ENCODE measurements at places on chromosomes 7 and 10.

GRCh38 chr10:46545861-46546590 is 10.4 kb downstream of the GPRIN2 start:
- no peak for DNase-seq

GRCh38 chr10:29140991-29141390 is 147.9 kb upstream of the LYZL1 start:
- no peak for DNase-seq

- no peak for DNase-seq
Measured at GRCh38 chr10:780536-781524, 91.4 kb upstream of the DIP2C start.

DNA sequence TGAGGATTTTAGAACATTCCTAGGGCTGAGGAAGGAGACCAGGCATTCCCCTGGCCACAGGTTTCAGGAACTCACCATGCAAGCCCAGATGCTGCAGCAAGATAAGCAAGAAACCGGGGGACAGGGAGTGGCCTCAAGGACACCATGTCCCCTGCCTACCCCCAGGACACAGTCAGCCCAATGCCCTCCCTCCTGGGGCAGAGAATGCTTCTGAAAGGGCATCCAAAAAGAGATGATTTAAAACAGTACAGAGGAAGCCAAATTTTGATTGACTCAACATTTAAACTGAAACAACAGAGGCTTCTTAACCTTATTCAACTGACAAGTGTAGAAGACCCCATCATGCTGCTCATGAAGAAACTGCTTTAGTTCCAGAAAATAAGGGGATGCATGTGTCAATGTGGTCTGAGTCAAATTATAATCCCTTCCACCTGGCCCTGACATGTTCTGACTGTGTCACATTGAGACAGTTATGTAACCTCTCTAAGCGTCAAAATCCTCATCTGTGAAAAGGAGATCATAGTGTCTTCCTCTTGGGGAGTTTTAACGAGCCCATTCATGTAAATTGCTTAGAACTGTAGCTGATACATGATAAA is 60.0 kb downstream of the ICA1 start:
- no peak for DNase-seq

- DNase-seq, result no peak
Measured at GRCh38 chr7:51126324-51126723, 190.3 kb downstream of the COBL start.

GRCh38 chr10:30270247-30270646 is 78.8 kb downstream of the MTPAP start:
- DNase-seq, result no peak

GRCh38 chr7:55420530-55420929 is 55.4 kb downstream of the LANCL2 start:
- no peak for DNase-seq

GRCh38 chr7:130719541-130719940 is 14.5 kb downstream of the KLF14 start:
- no peak for DNase-seq

GRCh38 chr7:66974986-66975590 is 20.3 kb downstream of the SBDS start:
- no peak for DNase-seq

DNA sequence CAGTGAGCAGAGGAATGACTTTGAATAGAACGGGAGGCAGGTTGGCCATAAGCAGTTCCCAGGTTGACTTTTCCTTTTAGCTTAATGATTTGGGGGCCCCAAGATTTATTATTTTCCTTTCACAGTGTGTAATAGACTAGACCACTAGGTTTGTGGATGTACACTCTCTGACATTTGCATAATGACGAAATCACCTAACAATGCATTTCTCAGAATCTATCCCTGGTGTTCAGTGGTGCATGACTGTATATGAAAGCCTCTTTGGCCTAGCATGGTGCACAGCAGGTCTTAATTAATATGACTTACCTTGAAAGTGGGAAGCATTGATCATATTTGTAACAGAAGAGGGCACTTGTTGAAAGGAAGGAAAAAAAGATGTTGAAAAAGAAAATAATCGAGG is 761.9 kb downstream of the TYW1 start:
- DNase-seq, result no peak

GRCh38 chr7:48087349-48087748 is 1.7 kb upstream of the UPP1 start:
- DNase-seq, result no peak

DNA sequence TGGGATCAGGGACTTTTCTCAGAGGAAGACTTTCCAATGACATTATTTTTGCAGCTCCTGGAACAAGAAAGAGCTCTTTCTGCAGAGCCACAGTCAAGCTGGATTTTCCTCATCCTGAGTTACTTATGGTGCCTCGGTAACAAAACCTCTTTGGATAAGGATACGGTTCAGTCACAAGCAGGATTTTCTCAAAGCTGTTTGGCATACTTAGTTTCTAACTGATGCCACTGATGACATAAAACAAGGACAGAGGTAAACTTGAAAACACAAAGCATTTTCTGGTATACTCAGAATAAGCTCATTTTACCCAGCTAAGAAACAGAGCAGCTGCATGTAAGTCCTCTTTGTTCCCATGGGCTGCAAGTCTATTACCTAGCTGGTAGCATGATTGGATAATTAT is 340.9 kb upstream of the MEOX2 start:
- no peak for DNase-seq

DNA sequence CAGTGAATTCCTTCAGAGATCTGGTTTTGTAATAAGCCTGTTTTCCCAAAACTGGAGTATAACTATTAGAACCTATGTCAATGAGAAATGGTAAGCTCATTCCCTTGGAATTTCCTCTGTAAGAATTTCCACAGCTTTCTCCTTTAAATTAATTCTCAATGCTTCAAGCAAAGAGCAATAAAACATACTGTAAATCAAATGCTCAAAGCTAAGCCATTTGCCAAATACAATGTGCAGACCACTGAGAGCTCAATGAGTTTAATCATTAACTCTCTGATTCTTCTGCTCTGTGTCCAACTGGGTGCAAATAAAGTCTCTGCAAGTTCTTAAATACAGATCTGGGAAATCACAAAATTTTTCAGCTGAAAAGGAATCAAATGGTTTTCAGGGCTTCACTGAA is 227.6 kb upstream of the IMMP2L start:
- no peak for DNase-seq

DNA sequence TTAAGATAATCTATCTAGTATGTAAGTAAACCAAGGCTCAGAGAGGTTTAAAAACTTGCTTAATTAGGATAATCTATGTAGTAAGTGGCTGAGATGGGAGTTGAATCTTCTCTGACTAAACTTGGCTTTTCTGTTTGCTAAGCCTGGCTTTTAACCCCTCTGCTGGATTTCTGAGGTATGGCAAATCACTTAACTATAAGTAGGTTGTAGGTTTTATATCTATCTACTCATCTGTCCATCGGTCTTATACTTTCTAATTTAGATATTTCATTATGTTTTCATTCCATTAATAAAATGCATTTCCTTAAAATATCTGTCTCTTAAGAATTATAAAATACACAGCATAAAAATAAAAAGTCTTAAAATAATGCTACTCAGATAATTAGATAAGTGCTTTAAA is 59.4 kb downstream of the ST7 start:
- DNase-seq, result no peak

- DNase-seq, result peak; percentile 20
Measured at GRCh38 chr7:135980665-135981180, 3.6 kb upstream of the MTPN start.

- DNase-seq, result no peak
Measured at GRCh38 chr7:93008833-93009232, 108.9 kb downstream of the SAMD9 start.

DNA sequence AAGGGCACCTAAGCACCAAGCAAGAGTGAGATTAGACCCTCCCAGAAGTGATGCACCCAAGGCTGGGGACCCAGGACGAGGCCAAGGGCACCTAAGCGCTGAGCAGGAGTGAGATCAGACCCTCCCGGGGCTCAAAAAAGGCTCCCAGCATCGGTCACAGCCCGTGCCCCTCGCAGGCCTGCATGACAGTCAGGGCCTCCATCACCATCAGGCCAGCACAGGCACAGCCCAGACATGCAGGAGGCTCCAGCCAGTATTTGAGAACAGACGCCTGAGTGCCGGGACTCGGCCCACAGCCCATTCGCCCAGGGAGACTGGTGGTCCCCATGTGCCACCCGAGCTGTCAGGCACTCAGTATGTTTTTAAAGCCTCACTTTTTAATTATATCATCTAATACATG is 595.9 kb downstream of the PTPRN2 start:
- no peak for DNase-seq

DNA sequence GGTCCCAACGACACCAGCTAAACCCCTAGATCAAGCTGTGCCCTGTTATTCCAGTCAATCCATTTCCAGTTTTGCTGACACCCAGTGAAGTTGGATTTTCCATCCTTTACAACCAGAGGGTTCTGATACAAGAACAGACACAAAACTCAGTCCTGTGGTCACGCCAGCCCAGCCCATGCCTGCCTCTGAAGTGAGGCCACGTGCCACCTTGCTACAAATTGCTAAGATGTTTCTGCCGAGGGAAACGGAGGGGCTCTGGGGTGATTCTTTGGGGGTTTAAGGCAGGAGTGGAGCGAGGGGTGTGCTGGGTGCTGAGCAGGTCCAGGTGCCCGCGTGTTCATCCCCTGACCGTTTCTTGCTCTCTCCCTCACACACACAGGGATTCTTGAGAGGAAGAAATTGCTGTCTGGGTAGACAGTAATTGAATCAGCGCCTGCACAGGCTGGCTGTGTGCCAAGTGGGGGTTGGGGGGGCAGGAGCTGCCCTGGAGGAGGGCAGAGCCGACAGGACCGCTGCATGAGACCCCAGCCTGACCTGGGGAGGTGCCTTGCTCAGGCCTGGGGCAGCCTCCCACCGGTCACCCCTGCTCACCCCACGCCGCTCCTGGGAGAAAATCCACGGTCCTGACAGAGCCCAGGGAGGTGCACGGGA is 38.1 kb downstream of the ADAP1 start:
- no peak for DNase-seq

GRCh38 chr10:111151595-111152307 is 74.9 kb downstream of the ADRA2A start:
- no peak for DNase-seq

DNA sequence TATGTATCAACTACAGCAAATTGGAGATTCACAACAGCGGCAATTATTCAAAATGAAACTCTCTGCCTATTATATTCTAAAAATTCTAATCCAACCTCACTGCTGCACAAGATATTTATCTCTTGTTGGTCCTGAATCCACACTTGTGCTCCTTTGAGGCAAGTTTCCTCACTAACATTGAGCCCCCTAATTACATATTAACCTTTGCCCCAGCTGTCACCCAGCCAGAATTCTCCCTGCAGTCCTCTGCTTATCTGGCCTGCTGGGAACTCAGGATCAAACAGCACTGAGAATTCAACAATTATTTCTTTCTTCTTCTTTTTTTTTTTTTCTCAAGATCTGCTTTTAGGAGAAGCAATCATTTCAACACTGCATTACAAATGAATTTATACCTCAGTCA is 21.5 kb upstream of the PLAC9 start:
- no peak for DNase-seq

GRCh38 chr7:39406467-39406866 is 159.7 kb upstream of the YAE1 start:
- no peak for DNase-seq

DNA sequence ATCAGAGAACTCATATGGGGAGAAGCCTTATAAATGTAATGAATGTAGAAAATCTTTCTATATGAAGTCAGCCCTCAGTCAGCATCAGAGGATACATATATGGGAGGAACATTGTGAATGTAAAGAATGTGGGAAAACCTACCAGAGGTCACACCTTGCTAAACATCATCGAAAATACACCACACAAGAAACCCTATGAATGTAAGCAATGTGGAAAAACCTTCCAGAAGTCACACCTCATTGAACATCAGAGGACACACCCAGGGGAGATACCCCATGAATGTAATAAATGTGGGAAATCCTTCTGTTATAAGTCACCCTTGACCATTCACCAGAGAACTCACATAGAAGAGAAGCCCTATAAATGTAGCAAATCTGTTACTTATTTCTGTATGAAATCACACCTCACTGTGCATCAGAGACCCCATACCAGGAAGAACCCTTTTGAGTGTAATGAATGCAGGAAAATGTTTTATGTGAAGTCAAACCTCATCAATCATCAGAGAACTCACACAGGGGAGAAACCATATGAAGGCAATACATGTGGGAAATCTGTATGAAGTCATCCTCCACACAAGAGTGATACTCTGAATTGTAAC is 30.8 kb downstream of the ZNF12 start:
- no peak for DNase-seq

- no peak for DNase-seq
Measured at GRCh38 chr7:46357290-46357689, 436.2 kb upstream of the IGFBP3 start.

DNA sequence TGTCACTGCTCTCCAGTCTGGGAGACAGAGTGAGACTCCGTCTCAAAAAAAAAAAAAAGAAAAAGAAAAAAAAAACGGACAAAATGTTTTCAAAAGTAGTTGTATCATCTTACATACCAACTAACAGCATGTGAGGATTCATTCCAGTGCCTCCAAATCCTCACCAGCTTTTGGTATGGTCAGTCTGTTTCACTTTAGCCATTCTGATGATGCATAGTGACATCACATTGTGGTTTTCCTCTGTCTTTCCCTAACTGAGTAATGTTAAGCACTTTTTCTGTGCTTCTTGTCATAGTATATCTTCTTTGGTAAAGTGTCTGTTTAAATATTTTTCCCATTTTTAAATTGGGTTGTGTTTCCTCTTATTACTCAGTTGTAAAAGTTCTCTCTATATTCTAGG is 251.4 kb upstream of the CTBP2 start:
- no peak for DNase-seq

DNA sequence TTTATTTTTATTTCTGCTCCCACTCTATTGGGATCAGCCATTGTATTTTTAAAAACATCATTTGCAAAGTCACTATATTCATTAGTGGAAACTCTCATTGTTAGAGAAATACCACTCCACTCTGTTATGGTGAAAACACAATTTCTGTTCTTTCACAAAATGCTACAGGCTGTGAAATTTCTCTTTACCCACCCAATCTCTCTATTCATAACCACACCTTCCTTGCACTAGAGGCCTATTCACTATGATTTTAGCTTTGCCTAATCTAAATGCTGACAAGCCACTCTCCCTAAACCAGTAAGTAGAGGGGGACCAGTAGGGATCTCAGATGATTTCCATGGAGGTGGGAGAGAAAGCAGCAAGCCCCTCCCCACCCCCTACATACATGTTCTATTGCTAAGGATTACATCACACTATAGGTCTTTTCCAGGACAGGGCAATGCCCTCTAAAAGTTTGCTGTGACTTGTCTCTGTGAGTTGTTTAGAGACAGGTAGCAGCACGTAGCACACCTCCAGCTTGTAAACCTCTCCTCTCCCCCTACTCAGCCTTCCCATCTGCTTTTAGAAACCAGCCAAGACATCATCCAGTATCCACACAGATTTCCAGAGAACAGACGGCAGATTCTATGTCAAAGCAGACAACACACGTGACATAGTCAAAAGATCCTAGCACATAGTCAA is 58.3 kb upstream of the PPP1R3C start:
- DNase-seq, result no peak

- DNase-seq, result no peak
Measured at GRCh38 chr7:5469375-5470166, 45.9 kb upstream of the TNRC18 start.

GRCh38 chr7:14009453-14010418 is 20.3 kb upstream of the ETV1 start:
- no peak for DNase-seq

- DNase-seq, result no peak
Measured at GRCh38 chr10:14773551-14774213, 1.0 kb downstream of the FAM107B start.

All from activated naive CD4-positive, alpha-beta T cell treated with anti-CD3 and anti-CD28 coated beads, Interleukin-2, amount 50 U/mL, for 16 hours (primary cell).